ENCODE measurements at places on chromosomes 13 and 19.

- DNase-seq: no peak
Measured at GRCh38 chr13:33466262-33466661, 180.7 kb upstream of the STARD13 start.

- no peak for DNase-seq
Measured at GRCh38 chr19:38649305-38650171, 2.1 kb downstream of the ACTN4 start.

GRCh38 chr13:50511877-50512341, 331.6 kb downstream of the DLEU7 start:
- DNase-seq: no peak

GRCh38 chr13:27194895-27195764, 23.5 kb upstream of the USP12 start:
- DNase-seq: peak; percentile 40

GRCh38 chr19:2628597-2628996, 73.9 kb downstream of the GNG7 start:
- no peak for DNase-seq

GRCh38 chr13:101618440-101619187, 166.1 kb downstream of the ITGBL1 start:
- no peak for DNase-seq

- no peak for DNase-seq
Measured at GRCh38 chr13:20588529-20589110, 21.7 kb downstream of the IFT88 start.

- no peak for DNase-seq
Measured at GRCh38 chr13:31042049-31042448, 109.6 kb downstream of the TEX26 start.

- no peak for DNase-seq
Measured at GRCh38 chr19:58217069-58217481, 11.6 kb upstream of the ZNF544 start.

DNA sequence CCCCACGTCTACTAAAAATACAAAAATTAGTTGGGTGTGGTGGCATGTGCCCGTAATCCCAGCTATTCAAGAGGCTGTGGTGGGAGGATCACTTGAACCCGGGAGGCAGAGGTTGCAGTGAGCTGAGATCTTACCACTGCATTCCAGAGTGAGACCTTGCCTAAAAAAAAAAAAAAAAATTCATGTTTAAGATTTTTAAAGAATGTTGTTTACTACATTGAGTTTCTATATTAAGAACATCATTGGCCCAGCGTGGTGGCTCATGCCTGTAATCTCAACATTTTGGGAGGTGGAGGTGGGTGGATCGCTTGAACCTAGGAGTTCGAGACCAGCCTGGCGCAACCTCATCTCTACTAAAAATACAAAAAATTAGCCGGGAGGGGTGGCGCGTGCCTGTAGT, 31.9 kb upstream of the FLT1 start:
- DNase-seq: no peak

DNA sequence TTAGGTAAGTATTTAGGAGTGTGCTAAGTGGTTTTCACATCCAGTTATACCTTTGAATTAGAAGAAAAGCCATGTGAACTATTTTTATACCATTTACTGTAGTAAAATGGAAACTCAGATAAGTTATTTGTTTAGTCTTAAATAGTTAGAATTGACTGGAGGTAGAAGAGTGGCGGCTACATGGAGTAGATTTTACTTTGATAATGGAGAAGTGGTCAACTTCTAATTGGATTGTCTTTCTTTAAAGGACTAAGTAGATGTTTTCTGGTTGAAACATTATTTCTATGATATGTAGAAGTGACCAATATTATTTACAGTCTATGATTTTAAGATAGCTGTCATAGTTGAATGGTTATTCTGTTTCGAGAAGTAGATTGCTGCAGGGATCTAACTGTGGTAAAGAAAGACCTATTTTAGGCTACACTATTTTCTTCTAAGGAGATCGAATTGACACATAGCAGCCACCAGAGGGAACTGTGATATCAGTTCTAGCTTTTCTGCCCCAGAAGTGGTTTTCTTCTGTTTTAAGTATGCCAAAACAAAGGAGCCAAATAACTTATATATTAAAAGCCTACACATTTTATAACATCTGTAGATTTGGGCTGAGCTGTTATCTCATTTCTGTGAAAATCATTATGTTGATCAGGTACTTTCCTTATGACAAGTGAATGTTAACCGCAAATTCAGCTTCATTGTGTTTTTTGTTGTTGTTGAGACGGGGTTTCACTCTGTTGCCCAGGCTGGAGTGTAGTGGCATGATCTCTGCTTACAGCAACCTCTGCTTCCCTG, 26.1 kb downstream of the ZMYM2 start:
- no peak for DNase-seq

DNA sequence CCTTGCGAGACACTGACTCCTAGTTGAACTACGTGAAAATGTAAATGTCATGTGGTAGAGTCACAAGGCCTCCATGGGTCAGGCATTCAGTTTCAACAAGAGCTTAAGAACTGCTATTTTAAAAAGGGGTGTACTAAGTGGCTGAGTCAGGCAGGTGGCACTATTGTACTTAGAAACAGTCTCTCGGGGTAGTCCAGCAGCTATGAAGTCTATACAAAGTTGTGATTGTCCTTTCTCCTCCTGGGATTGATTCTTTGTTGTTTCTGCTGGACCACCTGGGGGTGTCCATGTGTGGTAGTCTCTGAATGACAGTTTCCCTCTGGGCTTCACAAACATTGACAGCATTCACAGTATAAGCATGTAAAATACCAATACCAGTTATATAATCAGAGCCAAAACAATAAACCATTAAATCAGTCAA, 33.0 kb downstream of the UGGT2 start:
- no peak for DNase-seq

GRCh38 chr13:37893321-37893720, 23.7 kb upstream of the TRPC4 start:
- no peak for DNase-seq

DNA sequence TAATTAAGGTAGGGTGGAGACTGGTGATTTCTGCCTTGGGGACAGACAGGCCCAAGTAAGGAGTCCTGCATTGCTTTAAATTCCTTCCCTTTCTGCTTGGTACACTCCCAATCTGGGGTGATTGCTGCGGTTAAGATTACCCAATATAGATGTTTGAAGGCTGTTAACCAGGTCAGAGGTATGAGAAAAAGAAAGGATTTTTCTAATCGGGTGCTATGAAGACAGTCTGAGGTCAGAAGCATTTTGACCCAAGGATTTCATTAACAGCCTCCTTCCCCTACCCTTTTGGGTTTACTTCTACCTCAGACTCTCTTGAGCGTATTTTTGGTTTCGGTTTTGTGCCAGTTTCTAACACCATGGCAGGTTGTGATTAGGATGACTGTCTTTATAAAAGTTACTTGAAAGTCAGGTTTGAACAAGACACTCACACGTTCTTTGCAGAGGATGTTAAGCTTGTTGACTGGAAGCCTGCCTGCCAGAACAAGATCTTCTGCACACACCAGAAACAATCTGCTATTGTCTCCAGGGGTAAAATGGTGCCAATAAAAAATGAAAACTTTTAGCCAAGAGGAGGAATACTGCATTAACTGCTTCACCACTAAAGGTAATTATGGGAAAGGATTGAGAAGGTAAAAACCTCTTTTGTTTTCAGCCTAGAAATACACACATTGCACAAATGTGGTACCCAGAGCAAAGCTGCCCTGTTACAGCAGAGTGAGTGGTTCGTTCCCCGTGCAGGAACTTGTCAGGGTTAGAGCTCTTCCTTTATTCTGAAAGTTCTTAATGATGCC, 108.8 kb downstream of the NDFIP2 start:
- no peak for DNase-seq

- DNase-seq: no peak
Measured at GRCh38 chr19:30223866-30224688, 148.1 kb upstream of the ZNF536 start.

DNA sequence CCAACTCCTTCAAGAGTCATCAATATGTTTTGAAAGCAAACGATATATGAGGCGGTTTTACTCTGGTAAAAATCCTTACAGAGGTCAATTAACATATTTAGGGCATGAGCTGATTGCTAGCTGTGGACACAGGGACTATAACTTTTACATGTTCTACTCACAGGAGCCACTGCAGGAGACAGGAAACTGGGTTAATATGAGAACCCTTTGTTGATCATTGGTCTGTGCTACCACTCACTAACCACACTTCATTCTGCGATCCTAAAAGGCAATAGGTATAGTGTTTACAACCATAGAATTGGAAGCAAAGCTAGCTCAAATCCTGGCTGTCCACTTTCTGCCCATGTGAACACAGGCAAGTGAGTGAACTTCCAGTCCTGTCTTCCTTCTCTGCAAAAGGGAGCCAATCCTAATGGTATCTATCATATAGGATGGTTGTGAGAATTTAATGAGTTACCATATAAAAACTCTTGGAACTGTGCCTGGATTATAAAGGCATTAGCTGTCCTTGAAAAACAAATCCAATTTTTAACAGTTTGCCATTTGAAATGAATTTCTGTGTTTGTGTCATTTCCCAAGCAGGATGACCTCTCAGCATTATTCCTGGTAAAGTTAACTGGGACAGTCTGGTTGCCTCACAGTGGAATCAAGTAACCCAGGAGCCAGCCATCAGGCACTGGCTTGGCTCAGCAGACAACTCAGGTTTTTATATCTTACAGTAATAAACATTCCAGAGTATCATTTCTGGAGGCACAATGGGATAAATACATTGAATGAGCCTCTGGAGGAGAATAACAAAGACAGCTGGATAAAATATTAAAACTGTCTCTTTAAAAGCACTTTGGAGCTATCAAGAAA, 29.8 kb upstream of the RAP2A start:
- no peak for DNase-seq

DNA sequence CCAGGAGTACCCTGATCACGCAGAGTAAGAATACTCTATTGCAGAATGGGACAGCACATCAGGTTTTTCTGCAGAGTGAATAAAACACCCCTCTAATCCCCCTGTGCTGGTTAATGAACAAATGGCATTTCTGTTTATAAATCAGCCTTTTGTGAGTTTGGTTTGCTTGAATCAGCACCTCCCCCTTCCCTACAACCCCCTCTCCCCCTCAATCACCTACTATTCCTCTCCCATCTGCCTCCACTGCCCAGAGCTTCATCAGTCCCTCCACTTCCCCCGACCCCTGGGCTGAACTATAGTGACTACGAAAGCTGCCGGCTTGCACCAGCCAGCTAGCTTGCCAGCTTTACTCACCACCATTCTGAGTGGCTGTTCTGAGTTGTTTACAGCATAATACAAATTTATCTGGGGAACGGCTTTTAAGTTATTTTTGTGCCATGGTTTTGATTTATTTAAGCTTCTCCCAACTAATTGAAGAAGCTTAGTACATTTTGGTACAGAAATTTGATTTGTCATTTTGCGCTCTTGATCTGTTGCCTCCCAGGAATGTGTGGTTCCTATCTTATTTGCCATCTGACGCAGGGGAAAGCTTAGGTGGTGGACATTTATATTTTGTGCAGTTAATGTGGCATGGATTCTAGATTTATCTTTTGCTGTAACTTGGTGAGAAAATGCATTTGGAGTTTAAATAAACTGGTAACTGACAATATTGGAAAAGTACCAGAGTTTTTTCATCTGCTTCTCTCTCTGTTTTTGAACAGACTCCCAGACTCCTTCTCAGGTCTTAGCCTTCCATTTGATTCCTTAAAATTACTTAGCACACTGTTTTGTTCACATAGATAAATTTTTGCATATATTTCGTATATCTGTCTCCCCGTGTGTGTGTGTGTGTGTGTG, 41.7 kb upstream of the WDFY2 start:
- no peak for DNase-seq

GRCh38 chr13:25178070-25178469, 6.0 kb upstream of the AMER2 start:
- no peak for DNase-seq

GRCh38 chr13:89082623-89083022, 1411.5 kb downstream of the SLITRK5 start:
- no peak for DNase-seq

DNA sequence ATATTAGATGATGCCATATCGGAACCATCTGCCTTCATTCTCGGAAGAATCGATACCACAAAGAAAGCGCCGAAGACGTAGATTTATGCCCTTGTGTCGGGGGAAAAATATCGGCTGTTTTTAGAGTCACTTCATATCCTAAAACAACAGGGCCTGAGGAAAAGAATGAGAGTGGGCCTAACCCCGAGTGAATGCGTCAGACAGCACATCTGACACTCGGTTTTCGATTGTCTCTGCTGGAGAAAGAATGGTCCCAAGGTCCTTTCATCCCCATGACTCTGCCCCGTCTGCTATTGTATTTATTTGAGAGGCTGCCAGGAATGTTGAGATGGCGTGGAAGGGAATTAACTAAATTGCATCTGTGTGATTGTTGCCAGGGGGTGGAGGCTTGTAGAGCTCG, 46.1 kb downstream of the CHST8 start:
- no peak for DNase-seq

GRCh38 chr13:48580185-48580803, 47.4 kb upstream of the RCBTB2 start:
- peak; percentile 8 for DNase-seq

GRCh38 chr13:99548448-99548847, 47.2 kb downstream of the TM9SF2 start:
- DNase-seq: no peak

GRCh38 chr13:73625562-73626339, 508.5 kb downstream of the KLF12 start:
- no peak for DNase-seq

DNA sequence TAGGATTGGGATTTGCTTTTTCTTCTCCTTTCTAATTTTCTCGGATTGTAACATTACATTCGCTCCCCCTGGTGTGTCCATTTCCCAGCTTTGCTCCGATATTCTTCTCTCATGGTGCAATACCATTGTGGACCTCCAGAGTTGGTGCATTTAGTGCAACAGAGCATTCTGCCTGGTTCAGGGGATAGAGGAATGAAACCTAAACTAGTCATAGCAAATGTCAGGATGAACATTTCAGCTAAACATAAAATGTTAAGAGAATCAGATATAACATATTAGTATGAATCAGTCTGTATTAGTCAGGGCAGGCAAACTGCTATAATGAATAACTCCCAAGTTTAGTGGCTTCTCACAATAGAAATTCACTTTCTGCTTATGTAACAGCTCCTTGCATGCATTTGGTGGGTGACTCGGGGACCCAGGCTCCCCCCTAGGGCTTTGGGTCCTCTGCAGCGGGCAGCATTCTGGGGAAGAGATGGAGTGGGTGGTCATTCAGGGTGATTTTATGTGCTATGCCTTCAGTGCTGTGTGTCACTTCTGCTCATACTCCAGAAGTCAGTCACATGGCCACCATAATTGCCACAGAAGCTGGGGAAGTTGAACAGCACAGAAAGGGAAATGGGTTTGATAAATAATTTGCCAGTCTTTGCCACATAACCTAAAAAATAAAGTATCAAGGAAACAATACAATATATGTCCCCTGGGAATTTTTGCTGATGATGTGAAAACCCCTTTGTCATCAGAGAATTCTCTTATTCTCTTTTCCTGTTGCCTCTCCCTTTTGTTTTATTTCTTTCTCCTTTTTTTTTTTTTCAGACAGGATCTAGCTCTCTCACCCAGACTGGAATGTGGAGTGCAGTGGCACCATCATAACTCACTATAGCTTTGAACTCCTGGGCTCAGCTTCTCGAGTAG, 111.0 kb downstream of the HSPH1 start:
- no peak for DNase-seq

DNA sequence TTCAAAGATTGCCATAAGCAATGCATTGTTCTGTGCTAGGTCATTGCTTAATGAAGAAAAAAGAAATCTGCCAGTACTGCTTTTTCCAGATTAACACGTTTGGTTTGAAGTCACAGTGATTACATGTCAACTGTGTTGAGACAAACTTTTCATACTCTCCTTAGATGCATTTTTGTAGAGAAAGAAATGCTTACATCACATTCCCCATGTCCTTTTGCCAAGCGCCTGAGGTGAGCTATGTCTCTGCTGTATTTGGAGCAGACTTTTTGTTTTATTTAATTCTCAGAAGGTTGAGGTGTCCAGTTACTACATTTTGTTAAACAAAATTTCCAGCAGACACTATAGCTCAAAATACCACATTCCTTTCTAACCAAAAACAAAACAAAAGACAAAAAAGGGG, 16.2 kb downstream of the LACC1 start:
- no peak for DNase-seq
